Stimulated activated CD8-positive, alpha-beta memory T cell treated with anti-CD3 and anti-CD28 coated beads, Interleukin-7, amount 100 ng/mL, for 1 hour (primary cell): ENCODE measurements at places on chromosomes 3 and 15.

DNA sequence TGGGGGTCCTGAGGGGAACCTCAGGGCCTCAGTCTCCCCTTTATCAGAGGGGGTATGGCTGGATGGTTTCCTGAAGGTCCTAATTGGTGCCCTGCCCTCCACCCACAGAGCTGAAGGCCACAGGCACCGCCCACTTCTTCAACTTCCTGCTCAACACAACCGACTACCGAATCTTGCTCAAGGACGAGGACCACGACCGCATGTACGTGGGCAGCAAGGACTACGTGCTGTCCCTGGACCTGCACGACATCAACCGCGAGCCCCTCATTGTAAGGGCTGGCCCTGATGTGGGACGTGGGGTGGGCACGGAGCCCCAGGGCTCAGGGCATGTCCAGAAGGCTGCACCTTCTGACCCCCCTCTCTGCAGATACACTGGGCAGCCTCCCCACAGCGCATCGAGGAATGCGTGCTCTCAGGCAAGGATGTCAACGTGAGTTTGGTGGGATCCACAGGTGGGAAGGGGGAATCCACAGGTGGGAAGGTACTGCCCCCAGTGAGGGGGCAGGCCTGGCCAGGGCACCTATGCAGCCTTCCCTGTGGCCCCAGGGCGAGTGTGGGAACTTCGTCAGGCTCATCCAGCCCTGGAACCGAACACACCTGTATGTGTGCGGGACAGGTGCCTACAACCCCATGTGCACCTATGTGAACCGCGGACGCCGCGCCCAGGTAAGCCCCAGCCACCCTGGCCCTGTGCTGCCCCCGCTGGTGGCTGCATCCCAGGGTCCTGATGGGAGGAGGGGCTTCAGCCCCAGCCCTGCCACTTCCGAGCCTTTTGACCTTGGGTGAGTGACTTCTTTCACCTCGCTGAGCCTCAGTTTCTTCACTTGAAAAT is 17.5 kb upstream of the GNAT1 start:
- DNase-seq = no peak

DNA sequence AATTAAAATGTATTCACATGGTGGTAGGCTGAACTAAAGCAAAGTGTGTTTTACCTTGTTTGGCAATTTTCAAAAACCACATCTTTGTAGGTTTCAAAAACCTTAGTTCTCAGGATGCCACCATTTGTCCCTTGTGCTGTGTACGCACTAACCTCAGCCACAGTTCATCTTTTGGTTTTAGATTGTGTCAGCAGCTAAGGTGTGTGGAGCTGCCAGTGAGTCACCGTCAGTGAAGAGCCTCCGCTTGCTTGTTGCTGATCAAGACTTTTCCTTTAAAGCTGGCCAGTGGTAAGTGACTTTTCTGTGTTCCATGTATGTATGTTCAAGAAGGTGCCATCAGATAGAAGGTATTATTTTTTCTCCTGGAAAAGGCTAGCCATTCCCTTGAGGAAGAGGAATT is 21.1 kb downstream of the OXNAD1 start:
- DNase-seq = no peak

DNA sequence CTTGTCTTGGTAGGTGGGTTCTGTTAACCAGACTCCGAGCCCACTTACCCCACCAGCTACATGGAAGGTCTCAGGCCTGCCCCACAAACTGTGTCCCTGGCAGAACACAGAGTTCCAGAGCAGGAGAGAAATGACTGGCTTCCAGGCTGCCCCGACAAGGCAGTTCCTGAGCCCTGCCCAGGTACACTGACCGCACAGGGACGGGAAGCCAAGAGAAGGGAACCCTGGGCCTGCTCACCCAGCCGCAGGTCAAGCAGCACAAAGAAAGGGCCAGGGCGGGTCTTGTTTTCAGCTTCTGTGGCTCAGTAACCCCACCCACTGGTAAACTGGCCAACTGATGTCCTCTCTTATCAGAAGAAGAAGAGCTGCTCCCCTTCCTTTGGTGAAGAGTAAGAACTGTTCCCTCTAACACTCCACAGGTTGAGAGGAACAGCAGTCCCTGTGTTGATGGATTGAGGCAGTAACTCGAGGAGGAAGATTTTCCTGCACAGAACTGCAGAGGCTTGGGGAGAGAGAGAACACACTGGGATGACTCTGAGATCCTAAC is 68.4 kb downstream of the CRTC3 start:
- DNase-seq = no peak

DNA sequence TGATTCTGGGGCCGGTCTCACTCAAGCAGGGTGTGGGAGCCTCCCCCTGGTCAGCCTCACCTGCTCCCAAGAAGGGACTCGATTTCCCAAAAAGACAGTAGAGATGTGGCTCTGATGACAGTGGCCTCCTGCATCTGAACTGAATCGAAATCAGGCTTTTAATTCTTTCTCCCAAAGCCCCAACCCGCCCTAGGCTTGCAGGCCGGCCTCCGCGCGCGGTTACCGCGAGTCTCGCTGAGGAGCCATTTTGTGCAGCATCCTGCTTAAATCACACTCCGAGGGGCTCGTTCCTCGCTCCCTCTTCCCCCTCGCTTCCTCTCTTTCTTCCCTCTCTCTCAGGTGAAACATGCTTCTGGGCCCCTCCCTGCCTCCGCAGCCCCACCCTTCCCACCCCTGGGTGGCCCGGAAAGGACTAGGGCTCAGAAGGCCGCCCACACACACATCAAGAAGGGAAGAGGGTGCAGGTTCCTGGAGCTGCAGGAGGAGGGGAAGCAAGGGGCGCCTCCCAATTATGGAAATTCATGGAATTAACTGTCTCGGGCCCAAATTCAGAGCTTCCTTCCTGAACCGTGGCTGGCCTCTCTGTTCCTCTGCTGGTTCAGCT is 30.9 kb upstream of the POLG start:
- DNase-seq = no peak

GRCh38 chr3:10729439-10729838 is 86.6 kb upstream of the SLC6A11 start:
- no peak for DNase-seq

DNA sequence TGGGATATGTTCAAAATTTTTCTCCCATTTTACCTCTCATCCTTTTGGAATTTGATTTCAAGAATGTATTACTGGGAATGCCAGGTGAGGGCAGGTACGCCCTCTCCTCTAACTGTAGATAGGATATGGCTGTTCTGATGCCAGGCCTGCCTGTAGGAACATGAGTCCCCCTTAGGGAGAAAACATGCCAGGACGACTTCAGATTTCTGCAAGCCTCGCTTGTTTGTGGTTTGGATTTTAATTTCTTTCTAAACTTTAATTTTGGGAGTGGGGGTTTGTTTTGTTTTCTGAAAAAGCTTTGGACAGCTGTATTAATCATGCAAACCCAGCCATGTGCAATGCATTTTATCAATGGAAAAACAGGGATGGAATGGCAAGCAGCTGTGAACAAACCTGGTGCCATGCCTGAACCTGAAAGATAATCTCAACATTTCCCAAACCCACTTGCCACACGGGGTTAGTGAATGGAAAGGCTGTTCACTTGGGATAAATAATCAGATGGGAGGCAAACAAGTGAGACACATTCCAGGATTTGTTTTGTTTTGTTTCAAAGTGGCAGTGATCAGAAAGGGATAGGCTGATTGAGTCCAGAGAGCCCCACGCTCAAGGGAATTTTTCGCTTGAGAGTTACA is 207.6 kb downstream of the GAP43 start:
- no peak for DNase-seq

GRCh38 chr3:110261141-110261540 is 810.5 kb upstream of the NECTIN3 start:
- no peak for DNase-seq

- no peak for DNase-seq
Measured at GRCh38 chr3:126431103-126431534, 36.4 kb downstream of the CFAP100 start.

- DNase-seq = no peak
Measured at GRCh38 chr3:142618917-142619461, 22.8 kb downstream of the PLS1 start.

DNA sequence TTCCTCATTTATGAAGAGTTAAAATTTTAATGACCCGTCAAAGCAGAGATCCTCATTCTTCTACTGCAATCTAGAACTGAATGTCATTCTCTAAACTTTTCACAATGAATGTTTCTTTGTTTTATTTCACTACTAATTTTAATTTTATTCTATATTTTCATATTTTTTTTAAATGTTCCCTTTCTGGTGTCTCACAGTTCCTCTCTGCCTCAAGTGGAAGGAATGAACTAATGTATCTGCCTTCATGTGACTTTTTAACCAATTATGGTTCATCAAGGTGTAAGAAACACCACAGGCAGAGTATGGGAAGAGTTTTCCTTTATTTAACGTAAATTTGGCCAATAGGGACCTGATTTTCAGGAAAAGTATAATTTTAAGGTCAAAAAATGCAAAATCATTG is 441.7 kb downstream of the EPHA6 start:
- no peak for DNase-seq

GRCh38 chr3:154062513-154062912 is 58.7 kb upstream of the ARHGEF26 start:
- no peak for DNase-seq

DNA sequence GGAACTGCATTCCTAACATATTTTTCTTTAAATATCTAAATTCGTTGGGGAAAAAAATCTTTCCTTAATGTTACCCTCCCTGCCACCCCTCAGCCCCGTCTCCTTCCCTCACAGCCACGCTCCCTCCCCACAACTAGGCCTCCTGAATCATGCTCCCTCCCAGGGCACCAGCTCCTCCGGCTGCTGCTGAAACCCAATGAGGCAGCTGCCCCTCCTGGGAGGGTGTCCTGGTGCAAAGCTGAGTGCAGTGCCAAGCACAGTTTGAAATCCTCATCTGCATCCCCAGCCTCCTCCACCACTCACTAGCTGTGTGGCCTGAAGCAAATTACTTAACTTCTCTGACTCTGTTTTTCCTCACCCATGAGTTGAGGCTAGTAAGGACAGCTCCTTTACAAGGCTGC is 2.7 kb upstream of the NR2E3 start:
- DNase-seq = no peak

GRCh38 chr3:73094129-73094528 is 32.7 kb downstream of the EBLN2 start:
- no peak for DNase-seq

- peak; percentile 15 for DNase-seq
Measured at GRCh38 chr15:58227706-58228543, 89.7 kb downstream of the AQP9 start.

DNA sequence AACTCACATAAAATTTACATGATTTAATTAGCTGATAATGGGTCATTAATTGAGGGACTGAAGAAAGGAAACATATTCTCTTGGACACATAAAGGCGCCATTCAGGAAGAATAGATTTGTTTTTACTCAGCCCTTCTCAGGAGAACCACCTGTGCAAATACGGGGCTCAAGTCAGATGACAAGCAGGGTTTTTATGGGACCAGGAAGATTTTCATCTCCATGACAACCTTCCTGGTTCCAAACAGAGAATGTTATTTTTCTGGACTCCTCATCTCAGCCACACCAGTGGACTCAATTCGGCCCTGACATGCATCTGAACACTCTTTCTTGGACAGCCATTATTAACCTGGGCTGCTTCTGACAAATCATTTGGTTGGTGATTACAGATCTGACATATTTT is 120.5 kb downstream of the PDZRN3 start:
- DNase-seq = no peak

DNA sequence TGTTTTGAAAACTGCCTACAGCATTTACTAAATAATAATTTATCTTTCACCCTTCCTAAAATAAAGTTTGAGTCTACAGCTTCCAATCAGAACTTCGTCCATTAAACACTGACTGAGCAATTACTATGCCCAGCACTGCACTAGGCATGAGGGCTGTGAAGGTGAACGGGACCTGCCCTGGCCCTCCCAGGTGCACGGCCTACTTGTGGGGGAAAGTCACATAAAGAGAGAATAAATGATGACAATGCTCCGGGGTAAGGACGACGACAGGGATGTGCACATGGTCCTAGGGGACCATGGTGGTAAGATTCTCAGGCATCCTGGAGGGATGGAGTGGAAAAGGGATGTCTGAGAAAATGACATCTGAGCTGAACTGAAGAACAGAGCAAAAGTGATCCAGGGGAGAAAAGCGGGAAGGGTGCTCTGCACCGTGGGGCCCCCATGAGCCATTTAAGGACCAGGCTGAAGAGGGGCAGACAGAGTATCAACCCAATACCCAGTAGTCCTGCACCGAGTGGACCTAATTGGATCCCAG is 11.5 kb downstream of the PLA2G4F start:
- DNase-seq = no peak

DNA sequence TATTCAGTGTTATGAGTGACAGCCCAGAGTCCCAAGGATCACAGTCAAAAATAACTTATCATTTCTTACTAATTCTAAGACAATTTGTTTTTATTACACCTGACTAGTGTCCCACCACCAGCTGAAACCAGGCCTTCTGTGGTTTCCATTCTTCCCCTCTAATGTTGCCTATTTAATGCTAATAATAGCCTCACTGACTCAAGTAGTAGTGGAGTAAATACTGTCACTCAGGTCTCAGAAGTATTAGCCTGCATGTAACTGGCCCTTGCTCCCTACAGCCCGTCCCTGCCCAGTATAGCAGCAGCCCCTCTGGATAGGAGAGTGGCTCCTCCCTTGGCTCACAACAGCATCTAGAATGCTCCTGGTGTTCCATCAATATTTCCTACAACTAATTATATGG is 665.5 kb downstream of the NTRK3 start:
- DNase-seq = no peak

DNA sequence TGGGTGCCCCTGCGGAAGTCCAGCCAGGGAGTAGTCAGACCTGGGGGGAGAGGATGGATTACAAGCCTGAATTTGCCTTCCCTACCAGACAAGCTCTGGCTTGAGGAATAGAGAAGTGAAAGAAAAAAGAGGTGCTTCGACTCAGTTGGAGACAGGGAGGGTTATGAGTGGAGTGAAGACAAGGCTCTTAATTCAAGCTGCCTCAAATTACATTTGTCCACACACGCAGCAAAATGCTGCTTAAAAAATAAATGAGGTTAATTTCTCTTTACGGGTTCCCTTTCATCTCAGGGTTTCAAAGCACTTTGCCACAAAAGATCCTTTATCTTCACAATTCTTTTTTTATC is 49.0 kb upstream of the SLC4A7 start:
- no peak for DNase-seq

GRCh38 chr15:100211855-100212850 is 129.6 kb downstream of the ADAMTS17 start:
- no peak for DNase-seq

- no peak for DNase-seq
Measured at GRCh38 chr3:133572158-133573053, 1.1 kb upstream of the CDV3 start.

DNA sequence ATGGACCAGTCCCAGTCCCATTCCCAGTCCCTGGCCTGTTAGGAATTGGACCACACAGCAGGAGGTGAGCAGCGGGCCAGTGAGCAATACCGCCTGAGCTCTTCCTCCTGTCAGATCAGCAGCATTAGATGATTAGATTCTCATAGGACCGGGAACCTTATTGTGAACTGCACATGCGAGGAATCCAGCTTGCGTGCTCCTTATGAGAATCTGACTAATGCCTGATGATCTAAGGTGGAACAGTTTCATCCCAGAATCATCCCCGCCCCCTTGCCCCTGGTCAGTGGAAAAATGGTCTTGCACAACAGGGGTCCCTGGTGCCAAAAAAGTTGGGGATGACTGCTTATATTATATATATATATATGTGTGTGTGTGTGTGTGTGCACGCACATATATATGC is 63.1 kb downstream of the IFT57 start:
- no peak for DNase-seq
